Renal cortical epithelial cell (primary cell): ENCODE measurements at places on chromosomes 16 and 17. TPM values are rescaled to one million over a fixed set of nuclear protein-coding genes. Genes with fewer than 3 reads are reported as not detected.

DNA sequence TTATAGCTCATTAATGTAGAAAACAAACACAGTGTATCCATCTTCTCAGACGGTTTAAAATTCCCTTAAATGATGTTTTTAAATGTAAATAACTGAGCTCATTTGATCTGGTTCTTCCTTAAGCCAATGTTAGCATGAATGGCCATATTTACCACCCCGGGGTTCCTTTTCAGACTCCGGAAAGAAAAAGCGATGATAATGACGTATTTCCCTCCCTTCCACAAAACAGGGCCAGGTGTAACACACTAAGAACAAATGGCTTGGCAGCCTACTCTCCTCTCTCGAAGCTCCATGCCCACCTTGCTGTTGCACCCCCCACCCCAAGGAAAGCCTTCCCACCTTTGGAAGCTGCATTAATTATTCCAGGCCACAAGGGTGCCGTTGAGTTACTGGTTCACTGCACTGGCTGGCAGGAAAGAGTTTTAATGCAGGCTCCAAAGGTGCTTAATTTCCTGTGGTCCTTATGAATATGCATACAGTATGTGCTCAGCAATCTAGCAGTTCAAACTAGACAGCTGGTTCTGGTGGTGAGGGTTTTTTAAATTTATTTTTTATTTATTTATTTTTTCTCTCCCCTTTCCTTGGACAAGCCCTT is 378.9 kb downstream of the WWOX start:
- DNase-seq, result peak; percentile 14

The NOG gene
- 1.1 and 38.7 TPM in 2 replicates for total RNA-seq

DNA sequence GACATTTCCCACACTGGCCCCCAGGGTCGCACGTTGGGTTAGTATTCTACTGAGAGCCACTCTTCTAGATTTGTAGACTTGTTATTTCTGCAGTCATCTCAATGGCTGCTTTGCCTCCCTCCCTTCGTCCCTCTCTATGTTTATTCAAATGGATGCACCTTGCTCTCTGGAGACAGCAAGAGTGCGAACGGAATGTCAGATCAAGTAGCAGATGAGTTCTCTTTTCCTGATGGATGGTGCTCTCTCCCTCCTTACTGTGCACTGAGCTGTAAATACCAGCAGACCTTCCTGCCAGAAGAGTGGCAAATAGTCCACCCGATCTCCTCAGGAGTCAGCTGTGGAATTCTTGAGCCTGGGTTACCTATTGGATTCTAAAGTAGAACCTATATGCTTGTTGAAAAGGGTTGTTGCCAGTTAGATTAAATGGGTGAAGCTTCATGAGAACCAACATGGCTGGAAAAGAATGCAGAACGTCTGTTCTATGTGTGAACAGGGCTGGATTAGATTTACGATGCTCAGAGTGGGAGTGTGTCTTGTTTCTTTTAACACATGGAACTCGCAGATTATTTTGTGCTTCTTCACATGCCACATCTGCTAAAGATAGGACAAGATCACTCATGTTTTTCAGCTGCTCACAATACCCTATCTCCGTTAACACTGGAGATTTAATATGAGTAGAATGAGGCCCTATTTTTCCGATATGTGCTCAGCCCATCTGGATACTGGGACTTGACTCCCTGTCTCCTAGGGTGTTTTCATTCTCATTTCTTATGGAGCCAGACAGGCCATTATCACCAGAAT is 6.1 kb downstream of the GNAO1 start:
- no peak for DNase-seq

- DNase-seq, result peak; percentile 75
These were observed 2.3 kb upstream of the SOX9 start for GRCh38 chr17:72118335-72119076.

DNA sequence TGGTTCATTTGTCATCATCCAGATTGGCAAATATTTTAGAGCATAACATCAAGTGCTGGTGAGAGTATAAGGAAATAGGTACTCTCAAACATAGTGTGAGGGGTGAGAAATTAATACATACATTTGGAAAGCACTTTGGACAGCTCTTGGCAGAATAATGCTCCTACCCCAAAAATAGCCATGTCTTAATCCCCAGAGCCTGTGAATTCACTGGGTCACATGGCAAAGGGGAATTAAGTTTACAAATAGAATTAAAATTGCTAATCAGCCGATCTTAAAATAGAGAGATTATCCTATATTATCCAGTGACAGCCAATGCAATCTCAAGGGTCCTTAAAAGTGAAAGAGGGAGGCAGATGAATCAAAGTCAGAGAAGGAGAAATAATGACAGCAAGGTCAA is 38.8 kb upstream of the ANKFN1 start:
- no peak for DNase-seq

The WNT9B gene
- 5.0 TPM in 1 of 2 replicates, not detected in the other for total RNA-seq

- DNase-seq, result no peak
These were observed 1.9 kb upstream of the GDPD3 start for GRCh38 chr16:30115238-30115637.

- peak; percentile 69 for DNase-seq
These were observed 21.2 kb downstream of the PDILT start for GRCh38 chr16:20383106-20384029.

DNA sequence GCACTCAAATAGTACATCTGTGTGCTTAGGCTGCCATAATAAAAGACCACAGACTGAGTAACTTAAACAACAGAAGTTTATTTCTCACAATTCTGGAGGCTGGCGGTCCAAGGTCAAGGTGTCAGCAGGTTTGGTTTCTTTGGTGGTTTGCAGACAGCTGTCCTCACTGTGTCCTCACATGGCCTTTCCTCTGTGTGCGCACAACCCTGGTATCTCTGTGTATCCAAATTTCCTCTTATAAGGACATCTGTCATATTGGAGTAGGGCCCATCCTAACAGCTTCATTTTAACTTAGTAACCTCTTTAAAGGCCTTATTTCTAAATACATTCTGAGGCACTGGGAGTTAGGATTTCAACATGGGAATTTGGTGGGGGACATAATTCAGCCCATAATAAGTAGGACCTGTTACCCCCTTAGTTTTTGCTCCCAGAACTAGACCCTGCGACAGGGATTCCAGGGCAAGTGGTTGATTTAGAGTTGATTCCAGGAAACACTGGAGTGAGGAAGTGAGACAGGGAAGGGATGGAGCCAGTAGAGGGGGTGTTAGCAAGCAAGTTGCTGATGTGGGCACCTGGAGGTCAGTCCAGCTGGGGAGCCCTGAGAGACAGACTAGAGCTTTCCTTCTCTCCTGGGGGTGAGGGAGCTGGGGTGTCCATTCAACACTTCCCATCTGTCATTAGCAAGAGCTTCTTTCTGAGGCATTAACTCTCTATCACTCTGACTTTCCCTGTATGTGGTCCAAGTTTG is 10.9 kb upstream of the ALKBH5 start:
- DNase-seq, result no peak

The KRT27 gene
- not detected in 2 replicates for total RNA-seq

- no peak for DNase-seq
These were observed 27.8 kb downstream of the SLC38A8 start for GRCh38 chr16:84014570-84015327.

GRCh38 chr17:48757524-48757961 is 29.0 kb upstream of the HOXB13 start:
- peak; percentile 53 for DNase-seq

DNA sequence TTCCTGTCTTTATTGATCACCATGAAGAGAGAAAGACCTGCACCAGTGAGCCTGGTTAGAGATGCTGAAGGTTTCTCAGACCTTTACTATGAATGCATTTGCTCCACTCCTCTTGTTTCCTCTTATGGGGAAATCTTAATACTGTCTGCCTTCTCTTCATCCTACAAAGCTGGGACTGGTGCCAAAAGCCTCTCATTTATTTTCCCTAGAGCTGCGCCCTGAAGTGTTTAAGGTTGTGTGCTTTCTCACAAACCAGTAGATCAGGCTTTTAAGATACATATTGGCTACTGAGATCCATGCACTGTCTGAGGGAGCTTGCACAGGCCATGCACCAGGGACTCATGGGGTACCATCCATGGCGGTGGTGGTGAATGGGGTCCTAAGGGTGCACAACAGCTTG is 286.1 kb upstream of the PMFBP1 start:
- DNase-seq, result no peak

- DNase-seq, result no peak
These were observed 99.9 kb upstream of the ZNF750 start for GRCh38 chr17:82939621-82940135.

The PSME3IP1 gene
- 92.2 and 93.6 TPM in 2 replicates for total RNA-seq

- peak; percentile 39 for DNase-seq
These were observed 5.0 kb downstream of the TSPAN10 start for GRCh38 chr17:81641825-81642489.

- no peak for DNase-seq
These were observed 176.3 kb downstream of the VPS53 start for GRCh38 chr17:538181-538973.

DNA sequence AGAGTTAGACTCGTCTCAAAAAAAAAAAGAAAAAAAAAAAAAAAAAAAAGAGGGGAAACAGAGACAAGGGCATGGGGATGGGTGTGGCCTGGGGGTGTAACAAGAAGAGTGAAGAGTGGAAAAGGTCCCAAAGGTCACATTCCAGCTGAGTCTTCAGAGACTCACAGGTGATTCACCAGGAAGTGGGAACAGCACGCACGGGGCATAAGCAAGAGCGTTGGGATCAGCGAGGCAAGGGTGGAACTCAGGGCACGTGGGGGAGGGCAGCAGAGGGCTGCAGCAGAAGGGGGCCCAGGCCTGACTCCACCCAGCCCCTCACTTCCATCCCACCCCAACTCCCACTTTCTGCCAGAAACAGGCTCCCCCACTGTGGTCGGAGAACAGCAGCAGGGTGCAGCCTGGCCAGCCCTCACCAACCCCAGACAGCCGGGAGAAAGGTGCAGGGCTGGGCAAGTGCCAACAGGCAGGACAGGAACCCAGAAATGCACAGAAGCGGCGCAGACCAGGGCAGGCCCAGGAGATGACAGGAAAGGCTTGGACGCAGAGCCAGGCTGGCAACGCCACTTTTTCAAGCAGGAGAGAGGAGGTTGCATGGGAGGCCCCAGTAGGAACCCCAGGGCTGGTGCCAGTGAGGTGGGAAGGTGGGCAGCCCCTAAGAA is 3.3 kb downstream of the MEAK7 start:
- DNase-seq, result peak; percentile 78

DNA sequence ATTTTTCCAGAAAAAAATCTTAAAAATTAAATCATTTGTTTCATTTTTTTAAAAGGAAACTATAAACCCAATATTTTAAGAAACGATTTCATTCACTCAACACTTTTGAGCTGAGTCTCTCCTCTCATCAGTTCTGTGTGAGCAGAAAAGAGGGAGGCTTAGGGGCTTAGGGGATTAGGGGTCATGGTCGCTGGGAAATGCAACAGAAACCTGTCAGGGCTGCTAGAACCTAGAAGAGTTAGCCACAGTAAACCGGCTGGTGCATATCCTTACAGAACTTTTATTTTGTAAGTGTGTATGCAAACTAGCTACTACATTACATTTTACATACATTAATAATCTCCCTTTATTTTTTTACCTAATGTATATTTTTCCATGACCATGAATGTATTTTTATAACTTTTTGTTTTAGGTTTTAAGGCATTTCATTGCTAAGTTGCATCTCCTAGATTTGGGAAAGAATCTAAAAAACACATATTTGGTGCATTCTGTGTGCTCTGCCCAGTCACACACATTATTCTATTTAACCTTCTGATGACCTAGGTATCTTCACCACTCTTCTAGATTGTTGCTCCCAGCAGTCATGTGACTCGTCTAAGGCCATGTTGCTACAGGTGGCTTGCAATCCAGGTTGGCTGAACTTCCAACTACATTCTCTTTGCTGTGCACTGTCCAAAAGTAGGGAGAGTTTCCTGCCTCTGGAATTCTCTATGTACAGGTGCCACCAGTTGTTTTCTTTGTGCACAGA is 24.4 kb downstream of the TBC1D3B start:
- no peak for DNase-seq

DNA sequence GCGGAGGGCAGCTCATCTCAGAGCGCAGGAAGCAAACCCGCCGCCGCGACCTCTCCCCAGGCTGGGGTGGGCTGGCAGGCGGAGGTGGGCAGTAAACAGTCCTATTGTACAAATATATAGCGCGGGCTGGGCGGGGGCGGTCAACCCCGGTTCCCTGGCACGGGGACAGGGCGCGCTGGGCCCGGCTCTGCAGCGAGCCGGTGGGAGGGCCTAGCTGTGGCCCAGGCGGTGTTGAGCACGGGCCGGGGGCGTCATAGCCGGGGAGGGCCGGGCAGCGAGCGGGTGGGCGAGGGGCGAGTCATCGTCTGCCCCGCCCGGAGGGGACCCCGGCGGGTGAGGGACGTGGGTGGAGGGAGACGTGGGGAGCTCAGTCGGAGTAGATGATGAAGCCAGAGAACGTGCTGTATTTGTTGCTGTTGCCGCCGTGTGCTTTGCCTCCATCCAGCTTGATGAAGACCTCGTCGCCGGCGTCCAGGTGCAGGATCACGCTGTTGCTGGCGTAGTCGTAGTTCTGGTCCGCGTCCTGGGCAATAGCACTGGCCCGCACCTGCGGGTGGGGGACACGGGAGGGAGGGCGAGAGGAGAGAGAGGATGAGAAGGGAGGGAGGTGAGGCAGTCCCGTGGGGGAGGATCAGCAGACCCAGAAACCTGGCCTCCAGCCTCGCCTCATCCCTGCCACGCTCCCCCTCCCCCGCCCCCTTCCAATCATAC is 8.1 kb downstream of the C1QL1 start:
- no peak for DNase-seq
